ENCODE measurements at places on chromosomes 1 and 21.
A peak's percentile ranks its signal among the peaks of the same experiment; 100 is the strongest.

- no peak for DNase-seq
Observed at GRCh38 chr1:19418503-19418971, 66.8 kb downstream of the CAPZB start.

DNA sequence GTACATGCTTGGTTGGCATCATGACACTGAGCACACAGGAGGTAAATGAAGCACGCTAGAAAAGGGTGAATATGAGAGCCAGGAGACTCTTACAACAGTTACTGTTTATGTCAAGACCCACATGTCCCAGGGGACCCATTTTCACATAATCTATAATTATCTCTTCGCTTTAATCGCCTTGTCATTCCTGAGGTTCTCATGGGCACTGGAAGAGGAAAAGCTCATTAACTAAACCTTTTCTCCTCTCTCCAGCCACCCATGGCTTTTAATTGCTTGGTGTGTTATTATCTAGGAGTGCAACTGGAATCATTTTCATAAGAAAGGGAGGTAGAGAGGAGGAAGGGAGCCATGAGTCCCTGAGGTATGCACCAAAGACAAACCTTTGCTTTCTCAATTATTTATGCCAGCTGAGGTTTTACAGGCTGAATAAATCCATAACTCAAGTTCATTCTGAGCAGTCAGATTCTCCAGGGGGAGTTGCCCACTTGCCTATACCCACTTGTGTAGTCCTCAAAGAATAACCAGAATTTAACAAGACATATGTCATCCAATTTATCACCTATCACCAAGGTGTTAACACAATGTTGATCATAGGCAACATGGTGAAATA, 77.4 kb downstream of the ACBD6 start:
- DNase-seq, result no peak

GRCh38 chr1:86704972-86705664, 742 bp downstream of the SH3GLB1 start:
- peak; percentile 30 for DNase-seq

- no peak for DNase-seq
Observed at GRCh38 chr1:5981009-5981380, 11.2 kb downstream of the NPHP4 start.

DNA sequence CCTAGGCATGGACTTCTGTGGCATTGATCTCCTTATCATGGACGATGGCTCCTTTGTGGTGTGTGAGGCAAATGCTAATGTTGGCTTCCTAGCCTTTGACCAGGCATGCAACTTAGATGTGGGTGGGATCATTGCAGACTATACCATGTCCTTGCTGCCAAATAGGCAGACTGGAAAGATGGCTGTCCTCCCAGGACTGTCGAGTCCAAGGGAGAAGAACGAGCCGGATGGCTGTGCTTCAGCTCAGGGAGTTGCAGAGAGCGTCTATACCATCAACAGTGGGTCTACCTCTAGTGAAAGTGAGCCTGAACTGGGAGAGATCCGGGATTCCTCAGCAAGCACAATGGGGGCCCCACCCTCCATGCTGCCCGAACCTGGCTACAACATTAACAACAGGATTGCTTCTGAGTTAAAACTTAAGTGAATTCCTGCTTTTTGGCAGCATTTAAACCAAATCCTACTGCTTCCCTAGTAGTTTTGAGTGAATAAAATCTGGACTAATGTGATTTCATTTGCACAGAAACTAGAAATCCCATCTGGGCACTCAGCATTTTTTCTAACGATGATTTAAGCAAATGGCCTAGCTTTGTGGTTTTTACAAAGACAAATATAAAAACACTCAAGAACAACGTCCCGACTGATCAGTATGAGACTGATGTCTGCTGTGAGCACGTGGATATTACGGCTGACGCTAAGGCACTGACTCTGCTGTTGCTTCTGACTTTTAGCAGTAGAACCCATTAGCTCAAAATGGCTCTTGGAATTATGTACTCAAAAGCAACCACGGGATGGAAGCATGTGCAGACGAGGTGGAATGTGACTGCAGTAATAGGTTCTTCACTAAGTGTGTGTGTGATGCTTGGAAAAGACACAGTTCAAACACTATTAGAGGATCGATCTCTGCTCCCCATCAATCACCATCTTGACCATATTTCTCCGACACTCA, 34.2 kb downstream of the RIMKLA start:
- no peak for DNase-seq

DNA sequence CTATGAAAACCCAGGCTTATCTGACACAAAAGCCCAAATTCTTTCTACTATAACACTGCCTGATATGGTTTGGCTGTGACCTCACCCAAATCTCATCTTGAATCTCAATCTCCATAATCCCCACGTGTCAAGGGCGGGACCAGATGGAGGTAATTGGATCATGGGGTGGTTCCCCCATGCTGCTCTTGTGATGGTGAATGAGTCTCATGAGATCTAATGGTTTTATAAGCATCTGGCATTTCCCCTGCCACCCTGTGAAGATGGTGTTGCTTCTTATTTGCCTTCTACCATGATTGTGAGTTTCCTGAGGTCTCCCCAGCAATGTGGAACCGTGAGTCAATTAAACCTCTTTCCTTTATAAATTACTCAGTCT, 123.3 kb upstream of the USP24 start:
- DNase-seq, result no peak

DNA sequence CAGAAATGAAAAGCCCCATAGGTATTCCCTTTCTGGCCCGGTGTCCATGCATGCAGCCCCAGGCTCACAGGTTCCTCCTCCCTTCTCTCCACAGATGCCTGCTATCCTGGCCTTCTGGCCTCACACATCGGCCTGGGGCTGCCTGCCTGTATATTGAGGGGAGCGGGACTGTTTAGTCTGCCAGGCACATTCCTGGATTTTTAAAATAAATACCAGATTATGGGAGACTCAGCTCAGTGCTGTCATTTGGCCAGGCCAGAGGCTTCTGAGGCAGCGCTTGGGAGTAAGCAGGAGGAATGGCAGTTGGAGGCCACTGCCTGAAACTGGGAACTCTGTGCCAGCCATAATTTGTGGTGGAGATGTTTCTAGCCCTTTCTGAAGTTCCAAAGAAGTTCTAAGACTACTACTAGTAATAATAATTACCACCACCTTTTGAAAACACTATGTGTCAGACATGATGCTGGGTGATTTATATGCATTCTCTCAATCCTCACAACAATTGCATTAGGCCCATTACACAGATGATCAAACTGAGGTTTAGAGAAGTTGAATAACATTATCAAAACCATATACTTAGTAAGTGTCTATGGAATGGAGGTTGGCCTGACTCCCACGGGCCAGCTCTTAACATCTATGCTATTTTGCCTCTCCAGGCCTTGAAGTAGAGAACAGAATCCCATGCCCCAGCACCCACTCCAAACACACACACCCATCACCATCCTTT, 107.6 kb downstream of the PLXNA2 start:
- DNase-seq, result no peak

- no peak for DNase-seq
Observed at GRCh38 chr1:51294566-51295184, 35.7 kb downstream of the TTC39A start.

- peak; percentile 49 for DNase-seq
Observed at GRCh38 chr1:32798679-32799416, 18.3 kb downstream of the YARS1 start.

GRCh38 chr1:236141447-236142252, 689 bp upstream of the GPR137B start:
- no peak for DNase-seq

DNA sequence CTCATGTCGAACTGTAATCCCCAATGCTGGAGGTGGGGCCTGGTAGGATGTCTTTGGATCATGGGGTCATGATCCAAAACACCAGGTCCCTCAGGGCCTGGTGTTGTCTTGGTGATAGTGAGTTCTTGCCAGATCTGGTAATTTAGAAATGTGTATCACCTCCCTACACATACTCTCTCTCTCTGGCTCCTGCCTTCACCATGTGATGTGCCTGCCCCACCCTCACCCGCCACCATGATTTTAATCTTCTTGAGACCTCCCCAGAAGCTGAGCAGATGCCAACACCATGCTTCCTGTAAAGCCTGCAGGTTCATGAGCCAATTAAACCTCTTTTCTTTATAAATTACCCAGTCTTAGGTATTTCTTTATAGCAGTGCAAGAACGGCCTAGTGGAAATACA, 136.4 kb downstream of the NR5A2 start:
- DNase-seq, result no peak

- no peak for DNase-seq
Observed at GRCh38 chr1:83620016-83620415, 378.9 kb downstream of the TTLL7 start.

DNA sequence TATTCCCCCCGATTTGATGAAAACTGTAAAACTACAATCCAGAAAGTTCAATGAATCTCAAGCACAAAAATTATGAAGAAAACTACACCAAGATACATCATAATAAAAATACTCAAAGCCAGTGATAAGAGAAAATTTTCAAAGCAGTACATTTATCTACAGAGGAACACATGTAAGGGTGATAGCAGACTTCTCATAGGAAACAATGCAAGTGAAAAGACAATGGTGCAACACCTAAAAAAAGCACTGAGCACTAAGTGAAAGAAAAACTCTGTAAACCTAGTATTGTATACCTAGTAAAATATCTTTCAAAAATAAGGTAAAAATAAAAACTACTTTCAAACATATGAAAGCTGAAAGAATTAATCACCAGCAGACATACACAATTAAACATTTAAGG, 76.1 kb upstream of the IRF2BP2 start:
- no peak for DNase-seq

DNA sequence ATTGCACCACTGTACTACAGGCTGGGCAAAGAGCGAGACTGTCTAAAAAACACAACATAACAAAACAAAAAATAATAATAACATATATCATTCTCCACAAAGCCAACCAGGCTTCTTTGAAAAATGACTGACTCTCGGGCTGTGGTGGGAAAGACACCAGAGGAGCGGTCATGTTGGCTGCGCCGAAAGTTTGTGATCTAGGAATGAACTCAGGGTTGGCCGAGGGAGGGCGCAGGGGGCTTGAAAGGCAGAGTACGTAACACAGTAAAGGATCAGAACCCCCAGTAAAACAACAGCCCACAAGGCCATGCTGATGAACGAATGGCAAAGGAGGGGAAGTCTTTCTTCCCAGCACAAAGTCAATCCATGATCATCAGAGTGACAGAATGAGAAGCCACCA, 4.7 kb downstream of the SLC35E2B start:
- no peak for DNase-seq

DNA sequence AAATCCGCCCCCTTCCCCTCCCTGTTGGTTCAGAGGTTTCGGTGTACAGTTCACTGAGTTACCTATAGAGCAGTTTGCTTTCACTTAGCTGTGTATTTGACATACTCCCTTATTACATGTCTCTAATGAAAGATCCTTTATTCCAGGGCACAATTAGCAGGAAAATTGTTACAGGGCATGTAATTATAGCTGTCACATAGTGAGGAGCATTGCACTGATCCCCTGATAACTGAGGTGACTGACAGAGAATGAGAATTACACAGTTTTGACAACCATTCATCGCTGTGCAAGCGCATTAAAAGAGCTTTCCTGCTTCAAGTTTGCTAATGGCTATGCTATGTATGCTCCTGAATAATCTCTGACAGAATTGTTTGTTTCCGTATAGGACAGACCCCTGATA, 26.9 kb downstream of the DAP3 start:
- DNase-seq, result no peak

- DNase-seq, result no peak
Observed at GRCh38 chr1:29457496-29458368, 221.4 kb downstream of the PTPRU start.

- DNase-seq, result no peak
Observed at GRCh38 chr1:20375563-20375962, 84.9 kb downstream of the VWA5B1 start.

DNA sequence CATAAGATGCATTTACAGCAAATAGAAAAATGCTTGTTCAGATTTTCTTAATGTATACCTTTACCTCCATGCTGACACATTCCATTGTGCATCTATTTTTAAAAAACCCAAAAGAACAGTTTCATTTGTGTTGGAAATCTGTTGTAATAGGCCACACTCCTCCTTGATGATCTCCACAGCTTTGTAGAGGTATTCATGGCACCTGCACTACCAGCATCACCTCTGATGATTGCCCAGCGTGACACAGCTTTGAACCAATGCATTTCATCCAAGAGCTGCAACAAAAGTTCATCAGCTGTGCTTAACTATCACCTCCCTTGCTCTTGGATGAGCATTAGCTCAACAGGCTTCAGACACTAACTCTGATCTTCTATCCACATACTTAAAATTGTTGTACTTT, 8.2 kb downstream of the DYNLT5 start:
- DNase-seq, result no peak

- DNase-seq, result no peak
Observed at GRCh38 chr1:221812088-221812752, 70.3 kb upstream of the DUSP10 start.

- DNase-seq, result no peak
Observed at GRCh38 chr21:29601047-29601446, 302.3 kb downstream of the BACH1 start.

DNA sequence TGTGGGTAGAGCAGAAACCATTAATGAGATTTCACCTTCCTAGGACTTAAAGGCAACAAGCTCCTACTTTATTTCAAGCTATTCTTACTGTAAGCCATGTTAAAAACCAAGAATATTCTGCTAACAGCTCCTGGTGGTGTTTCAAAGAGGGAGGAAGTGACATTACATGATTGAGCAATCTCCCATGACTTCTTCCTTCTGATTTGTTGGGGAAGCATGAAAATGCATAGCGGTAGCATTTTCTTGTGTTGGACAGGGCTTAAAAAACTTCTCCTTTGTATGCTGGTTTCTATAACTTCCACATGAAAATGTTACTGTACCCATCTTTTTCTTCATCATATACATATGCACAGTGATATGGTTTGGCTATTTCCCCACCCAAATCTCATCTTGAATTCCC, 297.0 kb upstream of the SNX7 start:
- DNase-seq, result no peak

DNA sequence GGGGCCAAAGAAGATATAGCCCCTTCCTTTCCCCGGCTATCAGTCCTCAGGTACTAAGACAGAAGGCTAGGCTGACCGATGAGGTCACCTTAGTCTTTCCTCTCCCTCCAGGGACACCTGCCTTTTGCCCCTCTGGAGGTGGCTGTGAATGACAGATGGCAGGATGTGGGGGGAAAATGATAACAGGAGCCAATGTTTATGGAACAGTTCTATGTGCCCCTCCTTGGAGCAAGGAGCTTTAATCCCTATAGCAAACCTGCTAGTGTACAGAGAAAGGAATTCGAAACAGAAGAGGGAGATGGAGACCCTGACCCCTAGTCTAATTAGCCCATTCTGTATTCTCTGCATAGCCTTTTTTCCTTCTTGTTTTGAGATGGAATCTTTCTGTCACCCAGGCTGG, 28.1 kb downstream of the SERINC2 start:
- no peak for DNase-seq
